ENCODE measurements at places on chromosomes 2 and 18.

DNA sequence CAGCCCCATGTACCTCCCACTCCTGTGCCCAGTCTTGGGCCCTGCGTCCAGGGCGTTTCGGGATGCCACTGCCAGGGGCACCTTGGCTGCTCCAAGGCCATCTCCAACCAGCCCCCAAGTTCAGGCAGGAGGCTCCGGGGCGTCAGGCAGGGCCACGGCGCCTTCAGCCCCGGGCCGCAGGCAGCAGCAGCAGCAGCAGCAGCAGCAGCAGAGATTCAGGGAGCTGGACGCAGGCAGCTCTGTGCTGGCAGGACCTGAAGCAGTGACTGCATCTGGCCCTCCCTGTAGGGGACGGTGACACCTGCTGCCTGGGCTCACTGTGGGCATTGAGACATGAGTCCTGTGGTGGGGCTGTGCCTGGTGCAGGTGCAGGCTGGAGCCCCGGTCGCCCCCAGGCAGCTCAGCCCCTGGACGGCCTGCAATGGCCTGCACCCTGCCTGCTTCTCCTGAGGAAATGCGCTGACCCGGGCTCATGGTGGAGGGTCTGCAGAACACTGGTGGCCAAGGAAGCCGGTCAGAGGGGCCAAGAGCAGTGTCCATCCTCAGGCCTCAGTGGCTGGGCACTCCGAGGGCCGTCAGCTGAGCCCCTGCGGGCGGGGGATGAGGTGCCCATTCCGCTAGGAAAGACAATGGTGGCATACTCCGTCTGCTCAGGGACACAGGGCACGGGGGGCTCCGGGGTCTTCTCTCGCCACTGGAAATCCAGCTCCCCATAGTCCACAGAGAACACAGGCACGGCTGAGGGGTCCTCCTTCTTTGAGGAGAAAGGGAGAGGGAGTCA is 8.0 kb downstream of the PDCD1 start:
- no peak for DNase-seq

DNA sequence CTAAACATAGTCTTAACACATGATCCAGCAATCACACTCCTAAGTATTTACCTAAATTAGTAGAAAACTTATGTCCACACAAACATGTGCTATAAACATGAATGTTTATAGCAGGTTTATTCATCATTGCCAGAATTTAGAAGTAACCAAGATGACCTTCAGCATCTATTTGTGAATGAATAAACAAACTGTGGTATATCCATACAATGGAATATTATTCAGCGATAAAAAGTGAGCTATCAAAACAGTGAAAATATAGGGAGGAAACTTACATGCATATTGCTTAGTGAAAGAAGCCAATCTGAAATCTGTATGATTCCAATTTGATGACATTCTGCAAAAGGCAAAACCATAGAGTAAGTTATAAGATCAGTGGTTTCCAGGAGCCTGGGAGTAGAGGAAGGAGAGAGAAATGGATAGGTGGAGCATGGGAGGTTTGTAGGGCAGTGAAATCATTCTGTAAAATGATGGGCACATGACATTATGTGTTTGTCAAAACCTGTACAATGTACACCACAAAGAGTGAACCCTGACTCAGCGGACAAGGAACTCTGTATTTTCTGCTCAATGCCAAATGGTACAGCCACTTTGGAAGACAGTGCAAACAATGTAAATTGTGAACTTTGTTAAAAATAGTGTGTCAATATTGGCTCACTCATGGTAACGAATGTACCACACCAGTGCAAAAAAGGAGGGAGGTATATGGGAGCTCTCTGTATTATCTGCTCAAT is 61.9 kb upstream of the IGFBP2 start:
- DNase-seq: no peak

- no peak for DNase-seq
Observed at GRCh38 chr2:8482432-8482831, 199.4 kb upstream of the ID2 start.

GRCh38 chr2:185790361-185790760 is 51.8 kb downstream of the FSIP2 start:
- no peak for DNase-seq

GRCh38 chr2:84851876-84852275 is 29.0 kb downstream of the TRABD2A start:
- no peak for DNase-seq

- DNase-seq: no peak
Observed at GRCh38 chr2:240591784-240592183, 5.2 kb downstream of the CAPN10 start.

- DNase-seq: no peak
Observed at GRCh38 chr2:189409647-189410046, 31.6 kb upstream of the WDR75 start.

GRCh38 chr2:127564429-127565260 is 29.2 kb downstream of the MYO7B start:
- no peak for DNase-seq

DNA sequence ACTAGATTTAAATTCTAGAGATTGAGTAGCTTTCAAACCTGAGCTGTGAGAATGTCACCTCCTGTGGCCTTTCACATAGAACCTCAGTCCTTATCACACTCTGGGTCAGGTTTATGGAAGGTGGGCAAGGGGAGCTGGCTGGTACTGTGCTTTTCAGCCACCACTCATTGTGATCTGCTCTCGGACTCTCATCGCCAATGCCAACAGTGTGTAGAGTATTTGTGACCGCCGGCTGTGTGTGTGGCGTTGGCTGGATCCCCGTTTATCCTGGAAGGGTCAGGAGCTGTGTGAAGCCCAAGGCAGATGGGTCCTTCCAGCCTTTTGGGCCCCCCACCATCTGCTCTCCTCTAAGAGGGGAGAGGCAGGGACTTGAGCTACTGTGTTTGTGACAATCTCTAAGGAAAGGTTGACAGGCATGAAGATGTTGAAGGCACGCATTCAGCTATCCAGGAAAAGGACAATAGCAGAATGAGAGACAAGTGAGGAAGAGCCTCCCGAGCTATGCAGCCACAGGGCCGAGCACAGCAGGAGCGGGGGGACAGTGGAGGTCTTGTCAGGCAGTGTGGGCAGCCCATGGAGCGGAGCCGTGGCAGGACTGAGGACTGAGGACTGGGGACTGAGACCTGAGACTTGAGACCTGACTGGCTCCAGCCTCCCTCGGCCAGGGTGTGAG is 107.1 kb upstream of the TPO start:
- no peak for DNase-seq

DNA sequence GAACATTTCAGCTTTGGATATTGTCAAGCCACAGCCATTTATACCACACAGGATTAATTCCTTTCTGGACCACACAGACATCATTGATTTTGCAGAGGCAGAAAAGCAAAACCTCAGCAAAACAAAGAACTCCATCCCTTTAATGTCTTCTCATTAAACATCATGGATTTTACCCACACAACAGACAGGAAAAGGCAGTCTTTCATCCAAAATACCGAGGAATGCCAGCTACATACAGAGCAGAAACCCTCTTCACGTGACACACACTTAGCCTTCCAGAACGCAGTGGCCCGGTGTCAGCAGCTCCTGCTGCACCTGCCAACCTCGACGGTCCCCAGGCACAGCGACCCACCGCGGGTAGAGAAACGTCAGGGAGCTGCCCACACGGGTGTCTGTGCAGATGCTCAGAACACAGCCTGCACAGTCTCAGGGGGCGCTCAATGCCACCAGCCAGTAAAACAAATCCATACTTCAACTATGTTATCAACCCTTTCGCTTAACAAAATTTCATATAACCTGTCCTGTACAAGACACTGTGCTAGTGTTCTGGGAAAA is 304.5 kb downstream of the EIPR1 start:
- no peak for DNase-seq

- no peak for DNase-seq
Observed at GRCh38 chr2:99297994-99298393, 3.0 kb downstream of the LYG1 start.

- DNase-seq: no peak
Observed at GRCh38 chr2:67725731-67726130, 328.6 kb downstream of the ETAA1 start.

- no peak for DNase-seq
Observed at GRCh38 chr2:40282428-40282827, 169.5 kb downstream of the SLC8A1 start.

DNA sequence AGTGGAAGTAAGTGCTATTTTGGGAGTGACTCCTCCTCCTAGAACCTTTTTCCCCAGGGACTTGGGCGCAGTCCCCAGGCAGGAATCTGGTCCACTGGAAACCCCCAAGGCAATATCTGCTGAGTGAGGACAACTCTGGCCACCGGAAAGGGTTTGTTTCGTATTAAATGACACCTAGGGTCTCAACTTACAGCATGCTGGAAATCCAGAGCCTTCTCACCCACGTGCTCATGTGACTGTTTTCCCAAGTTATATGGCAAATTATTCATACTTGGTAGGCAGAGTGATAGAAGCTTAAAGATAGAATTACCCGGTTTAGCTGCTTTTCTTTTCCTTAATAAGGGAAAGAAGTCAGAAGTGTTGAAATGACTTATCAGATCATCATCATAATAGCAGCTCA is 436.9 kb upstream of the SPRED2 start:
- no peak for DNase-seq

- no peak for DNase-seq
Observed at GRCh38 chr18:25454730-25455129, 102.8 kb upstream of the ZNF521 start.

DNA sequence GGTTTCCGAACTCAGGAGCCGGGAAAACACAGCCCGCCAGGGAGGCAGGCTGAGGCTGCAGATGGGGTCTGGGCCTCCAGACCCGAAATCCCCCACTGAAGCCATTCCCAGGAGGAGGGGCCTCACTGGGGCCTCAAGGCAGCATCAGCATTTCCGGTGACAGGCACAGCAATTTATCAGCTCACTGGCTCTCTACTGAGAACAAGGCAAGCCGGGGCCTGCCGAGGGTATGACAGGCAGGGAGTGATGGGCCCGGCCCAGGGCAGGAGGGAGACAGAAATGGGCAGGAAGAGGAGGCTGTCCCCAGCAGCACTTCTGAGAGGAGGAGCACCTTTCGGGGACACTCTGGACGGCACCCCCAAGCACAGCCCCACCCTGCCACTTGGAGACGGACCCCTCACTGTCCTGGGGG is 12.5 kb downstream of the SDC1 start:
- DNase-seq: no peak

DNA sequence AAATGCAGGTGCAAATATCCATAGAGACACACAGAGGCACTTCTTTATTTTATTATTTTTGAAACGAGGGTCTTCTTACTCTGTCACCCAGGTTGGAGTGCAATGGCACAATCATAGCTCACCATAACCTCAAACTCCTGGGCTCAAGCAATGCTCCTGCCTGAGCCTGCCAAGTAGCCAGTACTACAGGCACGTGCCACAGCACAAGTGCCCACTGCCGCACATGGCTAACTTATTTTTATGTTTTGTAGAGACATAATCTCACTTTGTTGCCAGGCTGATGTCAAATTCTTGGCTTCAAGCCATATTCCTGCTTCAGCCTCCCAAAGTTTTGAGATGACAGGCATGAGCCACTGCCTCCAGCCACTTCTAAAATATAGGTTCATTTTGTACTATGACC is 537.6 kb downstream of the THSD7B start:
- no peak for DNase-seq

- no peak for DNase-seq
Observed at GRCh38 chr2:43178602-43179542, 47.5 kb downstream of the ZFP36L2 start.
